ENCODE measurements at places on chromosomes 16 and 17. TPM values are rescaled to one million over a fixed set of nuclear protein-coding genes. Genes with fewer than 3 reads are reported as not detected.

The PRR14 gene
- total RNA-seq = 6.8 TPM

The TBC1D3E gene
- total RNA-seq = not detected

The ARHGAP27 gene
- 4.7 TPM for total RNA-seq

The CD300LG gene
- 1.6 TPM for total RNA-seq

The GUCY2D gene
- not detected for total RNA-seq

The NPW gene
- total RNA-seq = not detected
